ENCODE measurements at places on chromosomes 3 and 15.

- no peak for DNase-seq
Observed at GRCh38 chr3:35144011-35144410, 495.3 kb upstream of the ARPP21 start.

- no peak for DNase-seq
Observed at GRCh38 chr3:98776140-98776493, 13.0 kb downstream of the ST3GAL6 start.

- DNase-seq, result no peak
Observed at GRCh38 chr15:38090678-38091077, 156.2 kb downstream of the TMCO5A start.

- no peak for DNase-seq
Observed at GRCh38 chr3:51819709-51820406, 40.8 kb upstream of the IQCF6 start.

DNA sequence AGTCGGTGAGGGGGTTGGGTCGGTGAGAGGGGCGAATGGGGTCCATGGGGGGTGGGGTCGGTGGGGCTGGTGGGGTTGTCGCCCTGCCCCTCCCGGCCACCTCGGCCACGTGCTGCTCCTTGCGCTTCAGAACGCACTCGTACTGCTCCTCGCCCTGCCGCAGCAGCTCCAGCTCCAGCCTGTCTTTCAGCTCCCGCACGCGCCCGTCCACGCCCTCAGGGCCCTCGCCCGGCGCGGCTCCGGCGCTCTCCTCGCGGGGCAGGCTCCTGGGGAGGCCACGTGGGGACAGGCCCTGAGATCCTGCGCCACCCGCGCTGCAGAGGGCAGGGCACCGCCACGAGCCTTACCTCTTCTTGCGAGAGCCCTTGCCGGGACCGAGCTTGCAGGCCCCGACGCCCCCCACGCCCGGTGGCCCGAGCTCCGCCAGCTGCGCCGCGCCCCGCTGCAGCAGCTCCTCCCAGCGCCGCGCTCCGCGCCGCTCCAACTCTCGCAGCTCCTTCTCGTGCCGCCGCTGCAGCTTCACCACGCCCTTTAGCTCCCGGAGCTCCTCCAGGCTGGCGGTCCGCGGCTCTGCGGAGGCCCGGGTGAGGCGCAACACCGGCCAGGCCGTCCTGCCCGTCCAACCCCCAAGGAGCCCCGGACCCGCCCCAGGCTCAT lies 8.2 kb upstream of the ANKRD63 start:
- no peak for DNase-seq
